ENCODE measurements at places on chromosomes 6 and 20.

- no peak for DNase-seq
Measured at GRCh38 chr6:43682724-43683429, 4.7 kb downstream of the MRPS18A start.

DNA sequence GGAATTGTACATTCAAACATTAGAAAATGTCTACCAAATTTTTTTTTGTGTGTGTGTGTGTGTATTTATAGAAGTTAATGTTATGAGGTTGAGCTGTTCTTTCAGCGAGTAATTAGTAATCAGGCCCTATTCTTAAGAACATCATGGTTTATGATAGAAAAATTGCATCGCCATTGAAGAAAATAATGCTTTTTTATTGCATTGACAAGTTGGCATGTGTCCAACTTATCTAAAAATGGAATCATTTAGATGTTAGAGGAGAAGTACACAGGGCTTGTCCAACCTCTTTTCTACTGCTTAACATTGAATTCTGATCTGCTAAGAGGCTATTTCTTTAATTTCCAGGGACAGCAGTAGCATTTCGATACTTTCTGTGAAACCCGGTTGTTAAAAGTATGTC lies 61.6 kb upstream of the ADGRG6 start:
- DNase-seq: no peak

DNA sequence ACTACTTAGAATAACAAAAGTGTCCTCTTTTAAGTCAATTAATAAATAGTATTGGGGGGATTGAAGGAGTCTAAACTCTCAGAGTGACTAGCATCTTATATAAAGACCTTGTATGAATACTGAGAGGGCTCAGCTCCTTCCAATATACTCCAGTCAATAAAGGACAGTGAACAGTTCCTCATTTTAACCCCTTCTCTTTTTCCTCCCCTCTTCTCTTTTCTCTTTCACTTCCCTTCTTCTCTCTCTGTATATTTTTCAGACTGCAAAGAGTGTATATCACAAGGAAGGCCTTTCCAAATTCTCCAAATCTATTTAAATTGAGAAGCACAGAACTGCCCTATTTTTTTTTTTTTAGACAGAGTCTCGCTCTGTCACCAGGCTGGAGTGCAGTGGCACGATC lies 99.5 kb downstream of the CD164 start:
- no peak for DNase-seq

DNA sequence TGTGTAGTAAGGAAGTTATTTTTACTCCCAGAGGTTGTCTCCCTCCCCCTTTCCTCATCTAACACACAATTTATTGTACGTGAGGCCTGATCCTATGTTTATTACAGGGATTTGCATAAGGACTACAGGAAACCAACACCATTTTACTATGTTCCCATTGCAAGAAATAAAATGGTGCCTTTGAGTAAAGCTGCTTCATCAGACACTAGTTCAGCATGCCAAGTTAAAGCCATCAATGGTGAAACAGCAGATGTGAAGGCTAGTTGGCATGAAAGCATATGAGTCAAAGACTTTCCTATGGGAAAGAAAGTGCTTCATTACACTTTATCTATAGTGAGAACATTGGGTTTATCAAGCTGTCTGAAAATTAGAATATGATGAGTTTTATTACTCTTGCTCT lies 543.0 kb downstream of the GRIK2 start:
- peak; percentile 46 for DNase-seq

- peak; percentile 34 for DNase-seq
Measured at GRCh38 chr20:62219992-62220665, at the start of gene HRH3. TSS of gene HRH3 (minus strand) at chr20:62220278. CDS start at chr20:62219970, 308 bp downstream.

DNA sequence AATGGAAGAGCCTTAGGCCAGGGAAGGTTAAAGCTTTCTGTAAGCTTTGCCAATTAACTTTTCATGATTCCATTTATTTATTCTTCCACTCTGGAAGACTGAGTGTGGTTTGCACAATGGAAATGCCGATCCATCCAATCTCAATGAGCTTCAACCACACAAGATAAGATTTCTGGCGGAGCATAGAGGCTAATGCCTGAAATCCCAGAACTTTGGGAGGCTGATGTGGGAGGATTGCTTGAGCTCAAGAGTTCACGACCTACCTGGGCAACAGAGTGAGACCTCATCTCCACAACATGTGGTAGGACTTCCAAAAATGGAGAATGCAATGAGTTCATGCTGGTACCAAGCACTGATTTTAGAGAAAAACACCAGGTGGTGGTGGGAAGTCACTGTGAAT lies 6.2 kb downstream of the ENPP1 start:
- DNase-seq: no peak

DNA sequence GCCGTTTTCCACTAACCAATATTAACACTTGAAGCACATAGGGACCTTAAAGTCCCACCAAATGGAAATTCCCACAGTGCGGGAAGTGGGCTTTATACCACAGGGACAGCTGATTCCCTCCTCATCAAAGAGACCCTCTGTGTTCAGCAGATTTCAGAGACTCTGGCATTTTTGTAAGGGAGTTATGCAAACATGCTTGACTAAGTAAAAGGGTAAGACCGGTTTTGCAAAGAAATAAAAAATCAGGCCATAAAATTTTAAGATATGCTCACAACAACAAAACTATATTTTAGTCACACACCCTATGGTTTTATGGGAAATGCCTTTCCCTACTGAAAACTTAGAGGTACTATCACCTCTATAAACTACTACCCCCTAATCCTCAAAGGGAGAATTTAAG lies 45.4 kb upstream of the SPTLC3 start:
- DNase-seq: no peak

DNA sequence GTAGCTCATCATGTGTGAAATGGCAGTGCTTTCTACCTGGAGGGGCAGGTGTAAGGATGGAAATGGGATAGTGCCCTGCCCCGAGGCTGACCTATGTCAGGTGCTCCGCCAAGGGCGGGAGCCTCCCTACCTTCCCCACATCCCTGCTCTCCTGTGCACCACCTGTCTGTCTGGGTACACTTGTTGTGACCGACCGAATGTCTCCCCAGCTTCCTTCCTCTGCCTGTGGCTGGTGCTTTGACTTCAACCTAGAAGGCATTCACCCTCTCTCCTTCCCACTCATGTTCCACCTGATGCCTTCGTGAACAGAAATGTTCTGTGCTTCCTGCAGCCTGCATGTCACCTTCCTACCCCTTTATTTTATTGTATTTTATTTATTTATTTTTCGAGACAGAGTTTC lies 114.8 kb downstream of the SCML4 start:
- no peak for DNase-seq

DNA sequence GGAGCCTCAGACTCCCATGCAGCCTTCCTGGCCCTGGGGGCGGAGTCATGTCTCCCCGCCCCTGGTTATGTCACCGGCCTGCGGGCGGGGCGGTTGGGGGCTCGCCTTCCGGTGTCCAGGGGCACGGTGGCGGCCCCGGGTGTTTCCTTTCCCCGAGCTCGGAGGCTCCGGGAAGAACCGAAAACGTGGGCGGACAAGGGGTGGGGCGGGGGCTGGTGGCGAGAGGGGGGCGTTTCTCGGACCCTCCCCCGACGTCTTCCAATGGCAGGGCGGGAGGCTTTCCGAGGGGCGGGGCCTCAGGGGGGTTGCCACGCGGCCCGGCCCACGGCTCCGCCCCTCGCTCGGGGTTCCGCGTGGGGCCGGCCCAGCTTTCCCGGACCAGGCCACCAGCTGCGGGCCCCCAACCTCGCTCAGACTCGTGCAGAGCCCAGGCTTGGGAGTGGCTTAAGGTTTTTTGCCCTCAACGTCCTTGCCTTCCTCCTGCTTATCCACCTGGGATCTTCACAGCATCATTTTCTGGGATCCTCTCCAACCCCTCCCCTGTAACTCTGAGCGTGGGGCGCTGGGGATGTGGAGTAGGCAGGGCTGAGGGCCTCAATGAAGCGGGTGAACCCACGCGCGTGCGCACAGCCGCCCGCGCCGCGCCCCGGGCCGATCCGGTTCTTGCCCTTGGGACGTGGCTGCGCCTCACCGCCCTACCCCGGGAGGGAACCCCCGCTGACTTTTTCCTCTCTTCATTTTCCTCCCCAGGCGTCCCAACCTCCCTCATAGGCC lies 2.1 kb upstream of the NRN1 start:
- DNase-seq: no peak
